Right ventricle myocardium inferior (tissue), 1 donor: ENCODE measurements at places on chromosomes 11 and 22. TPM values are rescaled to one million over a fixed set of nuclear protein-coding genes. Genes with fewer than 3 reads are reported as not detected.

DNA sequence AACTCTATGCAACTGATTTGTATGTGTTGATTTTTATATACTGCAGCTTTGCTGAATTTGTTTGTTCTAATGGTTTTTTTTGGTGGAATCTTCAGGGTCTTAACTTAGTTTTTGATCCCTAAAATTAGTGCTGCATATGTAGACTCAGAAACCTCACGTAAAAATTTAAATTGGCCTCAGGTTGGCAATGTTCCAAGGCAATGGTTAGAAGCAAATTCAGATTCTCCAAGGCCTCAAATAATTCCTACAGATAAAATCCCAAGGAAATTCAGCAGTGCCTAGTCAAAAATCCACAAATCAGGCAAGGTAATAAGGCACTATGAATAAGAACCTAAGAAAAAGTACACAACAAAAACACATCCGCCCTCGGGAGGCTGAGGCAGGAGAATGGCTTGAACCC, 9.5 kb downstream of the PDE3B start:
- DNase-seq, result no peak

OR10A2 gene
- not detected for total RNA-seq

DNA sequence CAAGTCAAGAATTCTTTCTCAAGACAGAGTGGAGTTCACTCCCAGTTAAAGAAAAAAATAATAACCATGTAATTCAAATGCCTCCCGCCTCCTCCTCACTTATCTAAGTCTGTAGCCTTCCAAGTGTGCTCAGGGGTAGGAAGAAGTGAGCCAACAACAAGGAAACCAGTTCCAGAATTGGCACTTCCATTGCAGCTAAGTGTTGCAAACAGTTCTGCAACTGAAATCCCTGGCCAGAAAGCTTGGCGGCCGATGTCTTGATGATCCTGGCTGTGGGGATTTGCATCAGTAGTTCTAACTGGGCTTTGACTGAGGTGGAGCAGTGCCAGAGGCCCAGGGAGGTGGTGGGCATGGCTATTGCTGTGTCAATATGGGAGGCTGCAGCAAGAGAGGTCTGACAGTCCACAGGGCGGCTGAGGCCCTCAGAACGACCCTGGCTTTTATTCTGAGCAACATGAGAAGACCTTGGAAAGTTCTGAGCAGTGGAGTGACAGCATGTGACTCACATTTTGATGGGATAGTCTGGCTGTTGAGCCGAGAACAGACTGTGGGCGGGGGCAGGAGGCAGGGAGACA, 19.2 kb downstream of the DHCR7 start:
- DNase-seq, result peak; percentile 83

DNA sequence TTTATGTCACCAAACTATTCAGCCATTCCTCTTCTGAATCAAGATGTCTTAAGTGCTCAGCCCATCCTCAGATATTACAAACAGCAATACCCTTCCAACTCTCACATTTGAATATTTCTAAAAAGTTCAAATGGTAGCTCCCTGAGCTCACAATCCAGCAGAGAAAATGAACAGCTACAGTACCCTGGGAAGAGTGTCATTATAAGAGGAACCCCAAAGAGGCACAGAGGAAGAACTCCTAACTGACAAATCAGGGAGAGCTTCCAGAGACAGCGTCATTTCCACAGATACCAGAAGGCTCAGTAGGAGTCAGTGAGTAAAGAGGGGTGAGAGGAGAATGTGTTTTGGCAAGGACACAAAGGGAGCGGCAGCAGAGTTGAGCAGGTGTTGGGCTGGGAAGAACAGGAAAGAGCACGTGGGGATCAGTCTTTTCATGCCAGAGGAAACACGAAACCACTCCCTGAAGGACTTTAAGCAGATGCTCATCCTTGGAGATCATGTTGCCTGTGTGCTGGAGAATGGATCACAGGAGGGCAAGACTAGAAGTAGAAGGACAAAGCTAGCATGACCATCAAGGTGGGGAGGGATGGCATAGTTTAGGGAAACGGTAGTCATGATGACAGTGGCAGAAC, 4.3 kb downstream of the CLTCL1 start:
- DNase-seq, result no peak

CTSD gene
- 957 TPM for total RNA-seq

ADAMTS8 gene
- total RNA-seq, result 0.57 TPM

ABCG4 gene
- 1.3 TPM for total RNA-seq

ATG13 gene
- 39.4 TPM for total RNA-seq

DNA sequence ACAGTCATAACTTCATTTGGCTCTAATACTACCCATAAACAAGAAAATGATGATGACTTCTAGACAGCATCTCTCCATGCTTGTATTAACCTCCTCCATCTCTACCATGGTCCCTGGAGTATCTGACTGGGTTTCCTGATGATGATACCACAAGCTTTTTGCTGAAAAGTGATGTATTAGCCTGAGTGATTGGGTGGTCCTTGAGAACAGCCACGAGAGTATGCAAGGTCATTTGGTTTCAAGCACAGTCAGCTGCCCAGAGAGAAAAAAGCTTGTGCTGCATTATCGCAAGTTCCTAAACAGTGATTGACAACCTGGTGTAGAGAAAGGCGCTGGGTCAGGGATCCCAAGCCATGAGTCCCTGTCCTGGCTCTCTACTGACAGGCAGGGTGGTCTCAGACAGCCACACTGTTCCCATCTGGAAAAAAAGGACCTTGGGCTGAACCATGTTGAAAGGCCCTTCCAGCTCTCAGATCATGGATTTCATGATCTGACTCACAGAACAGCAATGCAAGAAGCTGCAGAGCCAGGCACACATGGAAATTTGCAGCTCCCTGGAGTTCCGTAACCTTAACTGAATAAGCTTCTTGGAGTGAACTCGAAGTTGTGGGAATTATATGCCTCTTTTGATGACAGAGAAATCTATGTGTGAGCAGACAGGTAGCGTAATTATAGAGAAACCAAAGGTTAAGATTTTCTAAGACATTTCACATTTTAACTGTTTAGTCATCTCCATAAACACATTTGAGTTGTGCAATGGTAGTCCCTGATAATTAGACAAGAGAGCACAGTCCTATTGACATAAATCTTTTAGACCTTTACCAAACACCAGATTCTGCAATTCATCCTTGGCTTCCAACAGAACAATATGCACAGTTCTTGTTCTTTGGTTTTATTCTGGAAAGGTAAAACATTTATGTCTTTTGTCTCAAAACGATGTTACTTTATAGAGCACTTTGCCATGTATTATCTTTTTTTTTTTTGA, 54.1 kb upstream of the UBASH3B start:
- no peak for DNase-seq

DNA sequence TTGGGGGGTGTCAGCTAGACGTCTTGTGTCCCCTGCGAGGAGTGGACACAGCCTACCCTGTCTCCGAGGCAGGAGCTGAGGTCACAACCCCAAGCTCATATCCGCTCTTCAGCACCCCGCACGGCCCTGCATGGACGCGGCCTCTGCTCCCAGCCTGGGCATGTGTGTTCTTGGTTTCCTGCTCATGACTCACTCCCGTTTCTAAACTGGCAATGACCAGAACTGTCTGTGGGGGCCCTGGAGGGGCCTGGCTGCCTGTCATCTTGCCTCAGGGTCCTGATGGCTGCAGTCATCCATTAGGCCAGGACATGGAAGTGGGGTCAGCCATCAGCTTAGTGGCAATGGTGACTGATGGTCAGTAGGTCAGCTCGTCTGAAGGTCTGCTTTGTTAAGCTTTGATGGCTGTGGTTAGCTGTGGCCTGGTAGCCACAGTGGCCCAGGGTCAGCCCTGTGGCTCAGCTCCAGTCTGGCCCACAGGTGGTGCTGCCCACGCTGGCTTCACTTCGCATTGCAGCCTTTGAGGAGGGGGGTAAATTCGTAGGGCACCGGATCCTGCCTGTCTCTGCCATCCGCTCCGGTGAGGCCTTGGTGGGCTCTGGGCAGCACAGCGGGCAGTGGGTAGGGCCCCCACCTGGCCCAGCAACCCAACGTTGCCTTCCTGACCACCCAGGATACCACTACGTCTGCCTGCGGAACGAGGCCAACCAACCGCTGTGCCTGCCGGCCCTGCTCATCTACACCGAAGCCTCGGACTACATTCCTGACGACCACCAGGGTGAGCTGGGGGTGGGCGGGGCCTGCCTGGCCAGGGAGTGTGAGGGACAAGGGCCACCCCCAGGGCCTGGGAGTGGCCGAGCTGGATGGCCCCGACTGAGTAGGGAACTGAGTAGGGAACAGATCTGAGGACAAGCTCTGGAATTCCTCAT, 12.0 kb downstream of the PLCB3 start:
- no peak for DNase-seq

- no peak for DNase-seq
Measured at GRCh38 chr11:34745195-34745594, 124.3 kb downstream of the EHF start.

YAP1 gene
- total RNA-seq, result 92.9 TPM

GRCh38 chr11:124578761-124579160, 9.0 kb downstream of the OR8A1 start:
- DNase-seq, result no peak

DNA sequence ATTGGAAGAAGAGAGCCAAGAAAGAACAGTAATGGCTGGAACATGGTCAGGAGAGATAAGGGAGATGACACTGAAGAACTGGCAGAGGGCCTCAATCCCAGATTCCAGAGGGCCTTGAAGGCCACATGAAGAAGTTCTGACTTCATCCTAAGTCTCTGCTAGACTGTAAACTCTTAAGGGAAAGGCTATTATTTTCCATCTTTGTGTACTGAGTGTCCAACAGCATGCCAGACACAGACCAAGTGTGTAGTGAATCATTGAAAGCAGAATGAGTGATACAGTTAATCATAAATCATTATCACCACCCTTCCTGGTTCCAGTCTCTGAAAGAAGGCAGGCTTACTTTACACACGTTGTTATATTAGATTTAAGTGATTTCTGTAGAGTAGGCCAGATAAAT, 185.3 kb upstream of the C11orf87 start:
- DNase-seq, result no peak

DNA sequence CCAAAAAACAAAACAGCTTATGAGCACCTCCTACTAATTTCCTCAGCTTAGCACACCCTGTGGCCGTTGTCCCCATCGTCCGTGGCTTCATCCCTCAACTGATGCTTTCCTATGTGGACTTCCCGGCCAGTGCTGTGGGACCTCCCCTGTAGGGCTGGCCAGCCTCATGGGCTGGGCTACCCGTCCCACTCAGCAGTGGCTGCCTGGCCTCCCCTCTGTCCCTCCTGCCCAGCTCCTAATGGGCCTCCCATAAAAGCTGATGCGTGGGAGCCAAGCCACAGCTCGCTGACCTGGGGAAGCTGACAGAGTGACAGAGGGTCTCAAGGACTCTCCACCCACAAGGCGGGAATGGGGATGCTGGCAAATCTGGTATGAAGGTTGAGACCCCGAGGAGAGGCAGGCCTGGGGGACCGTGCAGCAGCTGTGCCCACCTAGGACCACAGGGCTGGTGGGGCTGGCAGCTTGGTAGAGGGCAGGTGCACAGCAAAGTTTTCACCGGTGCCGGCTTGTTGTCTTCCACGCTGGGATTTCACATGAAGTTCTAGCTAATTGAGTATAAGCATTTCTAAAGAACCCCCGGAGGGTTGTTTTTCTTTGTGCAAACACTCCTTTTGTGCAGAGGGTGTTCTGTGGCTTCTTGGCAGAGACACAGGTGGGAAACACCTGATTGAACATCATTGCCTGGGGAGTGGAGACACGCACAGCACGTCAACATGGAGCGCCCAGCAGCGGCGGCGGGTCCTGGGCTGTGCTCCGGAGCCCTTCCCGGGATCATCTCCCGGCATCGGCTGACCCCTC, 23.2 kb downstream of the TBX1 start:
- no peak for DNase-seq

OR6T1 gene
- not detected for total RNA-seq

DNA sequence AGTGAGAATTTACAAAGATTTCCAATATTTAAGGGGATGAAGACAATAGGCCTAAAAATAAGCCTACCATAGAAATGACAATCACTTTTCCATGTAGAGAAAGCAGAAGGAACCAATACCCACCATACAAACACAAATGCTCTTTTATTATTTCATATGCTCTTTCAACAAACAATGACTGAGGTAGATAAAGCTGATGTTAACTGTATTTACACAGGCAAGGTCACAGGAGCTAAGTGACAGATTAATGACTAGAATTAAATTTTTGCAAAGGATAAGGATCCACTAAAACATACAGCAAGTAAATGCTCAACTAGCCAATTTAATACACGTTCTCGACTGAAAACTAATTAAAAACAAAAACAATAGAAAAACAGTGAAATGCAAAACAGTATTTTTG, 34.2 kb downstream of the PICALM start:
- no peak for DNase-seq

DNA sequence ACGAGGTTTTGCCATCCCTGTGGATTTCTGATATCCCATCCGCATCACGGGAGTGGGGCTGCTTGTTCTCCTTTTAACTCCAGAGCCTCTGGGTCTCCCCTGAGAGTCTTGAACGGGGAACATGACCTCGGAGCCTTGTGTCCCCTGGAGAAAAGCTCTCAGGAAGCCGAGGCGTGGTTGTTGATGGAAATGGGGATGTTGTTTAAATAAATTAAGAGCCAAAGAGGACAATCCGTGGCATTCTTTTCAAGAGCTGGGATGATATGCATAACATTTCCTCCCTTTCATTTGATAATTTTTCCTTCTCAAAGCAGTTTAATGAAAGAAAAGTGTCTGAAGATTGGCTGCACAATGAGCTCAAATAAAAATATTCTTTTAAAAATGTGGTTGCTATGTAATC, 14.2 kb downstream of the TSPAN18 start:
- no peak for DNase-seq

ZNF70 gene
- 3.2 TPM for total RNA-seq

GRCh38 chr22:45511847-45512261, 9.2 kb downstream of the FBLN1 start:
- peak; percentile 77 for DNase-seq

- no peak for DNase-seq
Measured at GRCh38 chr11:58924230-58924629, 15.1 kb upstream of the GLYATL1 start.

GRCh38 chr11:126893796-126894195, 106.8 kb downstream of the KIRREL3 start:
- no peak for DNase-seq

SLC29A2 gene
- 16.8 TPM for total RNA-seq

H19 gene
- total RNA-seq, result 611 TPM

DNA sequence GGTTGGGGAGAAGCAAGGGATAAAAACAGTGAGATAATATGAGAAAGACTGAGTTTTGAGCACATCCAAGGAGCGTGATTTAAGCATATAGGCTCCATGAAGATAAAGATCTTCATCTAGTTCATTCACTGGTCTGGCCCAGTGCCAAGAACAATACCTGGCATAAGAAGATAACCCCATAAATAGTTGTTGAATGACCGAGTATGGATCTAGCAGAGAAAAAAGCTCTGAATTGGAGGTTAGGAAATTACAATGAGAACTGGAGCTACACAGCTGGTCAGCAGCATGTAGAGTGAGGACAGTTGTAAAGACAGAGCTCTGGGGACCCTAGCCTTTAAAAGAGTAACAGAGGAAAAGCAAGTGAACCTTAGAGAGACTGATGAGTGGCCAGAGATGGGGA, 33.0 kb upstream of the PAK1 start:
- no peak for DNase-seq
